ENCODE measurements at places on chromosomes 16 and 17.

- no peak for DNase-seq
These were observed 42.9 kb downstream of the TBC1D16 start for GRCh38 chr17:79992649-79993389.

GRCh38 chr17:64653325-64653984 lies 8.7 kb downstream of the SMURF2 start:
- no peak for DNase-seq

- no peak for DNase-seq
These were observed 220.0 kb downstream of the NTN1 start for GRCh38 chr17:9241371-9241712.

DNA sequence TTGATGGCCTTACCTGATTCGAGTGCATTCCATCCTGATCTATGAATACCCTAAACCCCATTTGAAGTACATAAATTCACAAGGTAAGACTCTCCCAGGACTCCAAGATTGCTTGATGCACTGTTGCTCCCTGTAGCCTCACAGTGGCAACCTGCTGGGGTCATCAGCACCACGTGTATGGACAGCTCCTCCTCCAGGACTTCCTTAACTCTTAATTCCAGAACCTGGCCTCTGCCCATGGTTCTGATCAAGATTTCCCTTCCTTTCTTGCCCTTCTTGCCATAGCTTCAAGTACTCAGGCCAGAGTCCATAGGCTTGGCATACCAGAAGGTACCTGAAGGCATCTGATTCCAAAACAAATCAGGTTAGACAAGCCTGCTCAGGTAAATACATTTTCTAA lies 34.0 kb upstream of the NLK start:
- DNase-seq, result no peak

- no peak for DNase-seq
These were observed 14.9 kb downstream of the ZNF768 start for GRCh38 chr16:30511509-30511908.

- no peak for DNase-seq
These were observed 4.6 kb upstream of the CD7 start for GRCh38 chr17:82321947-82322466.

- no peak for DNase-seq
These were observed 293.3 kb downstream of the MAF start for GRCh38 chr16:79307214-79307613.

DNA sequence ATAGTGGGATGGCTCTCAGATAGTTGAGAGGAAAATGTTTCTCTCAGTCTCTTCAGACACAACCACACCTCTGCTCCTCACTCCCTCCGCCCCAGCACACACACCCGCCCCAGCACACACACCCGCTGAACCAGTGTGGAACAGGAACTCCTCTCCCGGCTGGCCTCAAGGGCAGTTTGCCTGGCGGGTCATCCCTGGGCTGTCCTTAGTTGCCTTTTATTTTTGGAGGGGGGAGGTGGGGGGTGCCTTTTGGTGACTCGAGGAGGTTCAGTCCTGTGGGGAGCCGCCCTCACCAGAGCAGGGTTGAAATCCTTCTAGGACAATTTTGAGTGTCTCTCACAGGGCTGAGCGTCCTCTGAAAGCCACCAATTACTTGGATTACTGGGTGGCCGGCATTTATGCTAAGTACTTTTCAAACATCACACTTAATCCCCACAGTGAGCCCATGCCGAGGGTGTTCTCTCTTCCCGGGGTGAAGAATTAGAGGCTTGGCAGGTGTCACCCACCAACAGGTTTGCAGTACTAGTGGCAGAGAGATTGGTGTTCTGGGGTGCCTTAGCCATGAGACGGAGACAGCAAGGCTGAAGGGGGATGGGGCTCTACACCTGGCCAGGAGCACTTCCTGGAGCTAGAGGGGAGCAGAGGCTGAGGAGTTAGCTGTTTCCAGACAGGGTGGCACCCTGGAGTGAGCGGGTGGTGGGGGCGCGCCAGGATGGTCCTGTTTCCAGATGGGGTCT lies 2.8 kb downstream of the RASD1 start:
- no peak for DNase-seq

GRCh38 chr17:78473951-78474613 lies 95.6 kb downstream of the PGS1 start:
- no peak for DNase-seq

GRCh38 chr16:13480801-13481200 lies 439.2 kb upstream of the ERCC4 start:
- no peak for DNase-seq

DNA sequence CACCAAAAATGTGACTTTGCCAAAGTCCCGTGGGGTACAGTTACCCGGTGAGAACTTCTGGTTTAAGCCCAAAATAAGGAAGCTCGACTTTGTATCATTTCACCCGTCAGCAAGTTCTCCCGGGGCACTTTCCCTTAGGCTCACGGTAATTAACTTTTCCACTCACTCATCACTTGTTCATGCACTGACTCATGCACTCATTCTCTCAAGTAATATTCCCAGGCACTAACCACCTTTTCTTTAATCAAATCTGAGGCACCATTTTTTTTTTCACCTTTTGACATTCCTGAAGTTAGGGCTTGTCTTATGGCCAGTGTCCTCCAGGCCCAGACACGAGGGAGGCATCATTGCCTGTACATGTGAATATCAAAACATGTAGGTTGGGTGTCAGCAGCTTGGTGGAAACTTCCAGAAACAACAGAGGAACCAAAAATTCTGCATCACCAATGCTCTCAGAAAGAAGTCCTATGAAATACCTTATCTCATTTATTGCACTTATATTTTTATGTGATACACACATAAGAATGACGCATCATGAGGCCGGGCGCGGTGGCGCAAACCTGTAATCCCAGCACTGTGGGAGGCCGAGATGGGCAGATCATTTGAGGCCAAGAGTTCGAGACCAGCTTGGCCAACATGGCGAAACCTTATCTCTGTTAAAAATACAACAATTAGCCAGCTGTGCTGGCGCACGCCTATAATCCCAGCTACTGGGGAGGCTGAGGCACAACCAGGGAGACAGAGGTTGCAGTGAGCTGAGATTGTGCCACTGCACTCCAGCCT lies 36.1 kb upstream of the ATP2C2 start:
- no peak for DNase-seq

DNA sequence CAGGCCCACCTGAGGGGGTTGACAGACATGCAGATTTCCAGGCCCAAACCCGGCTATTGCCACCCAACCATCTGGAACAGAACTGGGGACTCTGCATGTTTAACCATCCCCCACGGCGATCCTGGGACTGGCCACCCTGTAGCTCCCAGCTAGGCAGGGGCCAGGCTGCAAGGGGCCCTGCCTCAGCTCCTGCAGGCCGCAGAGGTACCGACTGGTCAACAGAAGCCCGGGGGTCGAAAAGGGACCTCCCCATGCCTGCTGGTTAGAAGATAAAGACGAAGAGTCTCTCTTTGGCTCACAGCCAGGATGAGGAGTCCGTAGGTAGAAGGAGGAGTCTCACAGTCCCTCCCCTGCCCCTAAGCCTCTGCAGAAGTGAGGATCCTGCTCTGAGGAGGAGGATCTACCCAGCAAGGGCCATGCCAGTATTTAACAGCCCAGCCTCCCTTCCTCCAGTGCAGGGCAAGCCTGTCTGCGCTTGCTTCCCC lies 223.4 kb upstream of the TNRC6C start:
- DNase-seq, result peak; percentile 97

DNA sequence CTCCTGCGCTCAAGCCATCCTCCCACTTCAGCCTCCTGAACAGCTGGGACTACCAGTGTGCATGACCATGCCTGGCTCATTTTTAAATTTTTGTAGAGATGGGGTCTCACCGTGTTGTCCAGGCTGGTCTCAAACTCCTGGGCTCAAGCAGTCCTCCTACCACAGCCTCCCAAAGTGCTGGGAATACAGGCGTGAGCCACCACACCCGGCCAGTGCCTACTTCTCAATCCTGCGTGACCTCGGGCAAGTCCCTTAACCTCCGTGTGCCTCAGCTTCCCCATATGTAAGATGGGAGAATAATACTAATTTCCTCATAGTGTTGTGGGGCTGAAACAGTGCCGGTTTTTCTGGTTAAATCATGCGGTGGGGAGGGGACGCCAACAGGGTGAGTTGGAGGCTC lies 143.5 kb upstream of the CIBAR2 start:
- DNase-seq, result no peak

GRCh38 chr17:9531034-9531433 lies 44.6 kb downstream of the STX8 start:
- no peak for DNase-seq

- no peak for DNase-seq
These were observed at the start of gene CA4 for GRCh38 chr17:60149691-60150582. Gene CA4, plus strand, starts transcription at chr17:60149973. Its CDS starts 62 bp downstream, at chr17:60150035.

GRCh38 chr16:6940968-6941367 lies 391.7 kb upstream of the RBFOX1 start:
- no peak for DNase-seq

DNA sequence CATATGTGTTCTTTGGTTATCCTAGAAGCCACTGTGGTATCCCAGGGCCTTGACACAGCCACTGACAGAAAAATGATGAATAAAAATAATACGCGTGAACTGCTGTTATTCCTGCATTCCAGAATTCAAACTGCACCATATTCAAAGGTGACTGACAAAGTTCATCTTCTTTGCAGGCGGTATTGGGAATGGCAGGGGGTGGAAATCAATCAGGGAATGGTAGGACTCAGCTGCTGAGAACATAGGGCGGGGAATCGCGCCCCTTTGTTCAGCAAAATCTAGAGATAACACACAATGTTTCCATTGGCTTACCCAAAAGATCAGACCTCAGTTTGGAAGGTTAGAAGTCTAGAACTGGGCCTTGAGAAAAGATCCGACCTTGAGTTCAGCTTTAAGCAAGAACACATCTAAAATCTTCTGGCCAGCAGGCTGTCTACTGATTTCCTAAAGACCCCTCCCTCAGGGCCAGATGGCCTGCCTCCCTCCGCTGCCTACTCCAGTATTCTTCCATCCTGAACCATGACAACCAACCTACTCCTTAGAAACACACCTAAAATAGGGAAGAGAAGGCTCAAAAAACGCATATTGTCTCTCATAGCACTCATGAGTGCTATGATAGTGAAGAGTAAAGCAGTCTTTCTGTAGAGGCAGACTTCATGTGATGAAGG lies 34.1 kb downstream of the CDK5R1 start:
- no peak for DNase-seq

GRCh38 chr16:13660807-13661206 lies 259.1 kb upstream of the ERCC4 start:
- no peak for DNase-seq

DNA sequence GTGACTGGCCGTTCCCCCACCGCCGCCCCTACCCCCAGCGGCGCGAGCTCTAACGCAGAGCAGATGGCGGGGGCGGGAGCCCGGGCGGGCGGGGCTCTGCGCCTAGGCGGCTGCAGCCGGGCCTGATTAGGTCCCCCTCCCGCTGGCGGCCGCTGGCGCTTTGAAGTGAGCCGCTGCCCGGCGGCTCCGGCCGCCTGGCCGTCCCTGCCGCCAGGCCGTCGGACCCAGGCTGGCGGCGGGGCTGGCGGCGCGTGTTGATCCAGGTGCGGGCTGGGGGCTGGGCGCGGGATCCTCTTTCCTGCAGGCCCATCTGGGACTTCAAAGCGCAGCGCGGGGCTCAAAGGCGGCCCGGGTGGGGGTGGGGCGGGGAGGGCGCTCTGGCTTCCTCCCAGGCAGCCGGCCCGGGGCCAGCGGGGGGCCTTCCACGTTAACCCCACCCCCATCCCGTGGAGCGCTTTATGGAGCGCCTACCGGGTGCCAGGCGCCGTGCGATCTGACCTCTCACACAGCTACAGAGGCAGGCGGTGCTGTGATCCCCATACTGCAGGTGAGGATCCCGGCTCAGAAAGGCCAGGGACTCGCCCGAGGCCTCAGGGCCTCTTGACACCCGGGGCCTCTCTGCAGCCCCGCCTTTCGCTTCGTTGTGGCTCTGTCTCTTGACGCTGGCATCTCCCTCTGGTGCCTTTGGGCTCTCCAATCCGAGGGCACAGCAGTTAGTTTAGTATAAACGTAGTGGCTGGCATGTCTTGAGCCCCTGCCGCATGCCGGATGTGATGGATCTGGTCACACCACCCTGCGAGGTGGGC lies 80.0 kb upstream of the NKD1 start:
- no peak for DNase-seq

- no peak for DNase-seq
These were observed 1.1 kb downstream of the ABCA9 start for GRCh38 chr17:69059458-69060175.

GRCh38 chr17:63347475-63347874 lies 98.6 kb downstream of the CYB561 start:
- no peak for DNase-seq

DNA sequence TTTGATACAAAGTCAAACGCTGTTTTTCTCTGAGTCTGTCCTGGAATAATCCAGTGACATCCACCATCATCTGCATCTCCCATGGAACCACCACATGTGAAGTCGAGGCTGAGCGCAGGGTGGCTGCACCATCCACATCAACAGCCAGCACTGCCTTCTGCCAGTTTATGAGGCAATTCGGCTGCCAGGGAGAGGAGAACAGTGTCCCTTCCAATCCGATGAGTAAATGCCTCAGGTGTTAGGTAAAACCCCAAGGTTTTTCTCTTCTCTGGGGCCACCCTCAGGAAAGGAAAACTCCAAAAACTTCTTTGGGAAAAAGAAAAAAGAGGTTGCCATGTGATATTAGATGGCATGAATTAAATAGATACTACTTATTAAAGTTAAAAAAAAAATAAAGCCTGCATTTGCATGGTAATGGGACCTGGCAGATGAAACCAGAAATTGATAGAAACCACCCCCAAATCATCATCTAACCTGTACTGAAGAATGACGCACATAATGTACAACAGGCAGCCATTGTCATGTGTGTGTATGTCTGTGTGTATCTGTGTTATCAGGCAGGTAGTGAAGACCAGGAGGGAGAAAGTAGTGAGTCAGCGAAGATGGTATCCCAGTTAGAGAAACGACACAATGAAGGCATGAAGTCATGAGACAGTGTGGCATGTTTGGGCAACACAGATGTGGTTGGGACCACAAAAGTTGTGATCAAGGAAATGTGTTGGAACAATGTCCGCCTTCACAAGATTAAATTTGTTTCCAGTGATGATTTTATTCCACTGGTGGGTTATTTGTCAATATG lies 478.7 kb downstream of the CDH13 start:
- DNase-seq, result no peak

- no peak for DNase-seq
These were observed 21.9 kb downstream of the ACE start for GRCh38 chr17:63498626-63499195.

GRCh38 chr16:25395528-25395927 lies 137.9 kb upstream of the ZKSCAN2 start:
- DNase-seq, result no peak

DNA sequence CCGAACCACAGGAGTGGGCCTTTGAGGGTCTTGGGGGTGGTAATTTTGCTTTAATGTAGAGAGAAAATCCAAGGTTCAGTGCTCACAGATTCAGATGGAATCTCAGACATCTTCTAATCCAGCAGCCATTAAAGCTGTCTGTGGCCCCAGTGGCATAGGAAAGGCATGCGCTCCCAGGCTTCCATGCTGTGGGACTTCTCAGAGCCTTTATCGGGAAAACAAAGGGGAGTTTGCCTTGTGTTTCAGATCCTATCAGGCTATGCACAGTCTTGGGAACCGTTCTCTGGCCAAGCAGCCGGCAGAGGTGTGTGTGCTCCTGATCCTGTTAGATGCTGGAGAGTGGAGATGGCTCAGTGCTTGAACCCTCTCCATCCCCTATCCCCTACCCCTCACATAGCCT lies 7.8 kb downstream of the ADGRG1 start:
- no peak for DNase-seq

Measured in NCI-H187 (cell line).